ENCODE measurements at places on chromosomes 1 and 21.

- no peak for ATAC-seq
These were observed 3.4 kb upstream of the OR10K1 start for GRCh38 chr1:158458263-158458662.

DNA sequence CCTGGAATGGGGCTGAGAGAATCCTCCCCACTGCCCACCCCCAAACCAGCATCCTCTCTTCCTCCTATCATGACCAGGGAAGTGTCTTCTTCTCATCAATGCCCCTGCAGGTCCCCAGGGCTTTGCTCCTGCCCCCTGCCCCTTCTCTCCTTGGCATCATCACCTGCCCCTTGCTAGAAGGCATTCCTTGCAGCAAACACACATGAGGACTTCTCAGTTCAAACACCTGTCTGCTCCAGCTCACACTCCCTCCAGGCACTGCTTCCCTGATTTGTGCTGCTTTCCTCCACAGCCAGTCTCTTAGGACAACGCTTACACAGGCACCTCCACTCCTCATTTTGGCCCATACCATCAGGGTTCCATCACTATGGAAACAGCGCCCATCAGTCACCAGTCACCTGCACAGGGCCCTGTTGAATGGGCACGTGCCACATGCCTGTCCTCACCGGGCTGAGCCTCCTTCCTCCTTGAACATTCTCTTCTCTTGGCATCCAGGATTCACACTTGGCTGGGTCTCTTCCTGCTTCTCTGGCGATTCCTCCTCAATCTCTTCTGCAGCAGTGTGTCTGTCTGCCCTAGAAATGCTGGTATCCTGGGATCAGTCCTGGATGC, 81.9 kb upstream of the EDN2 start:
- ATAC-seq: no peak

- no peak for ATAC-seq
These were observed 23.8 kb upstream of the KCNA10 start for GRCh38 chr1:110542725-110543124.

DNA sequence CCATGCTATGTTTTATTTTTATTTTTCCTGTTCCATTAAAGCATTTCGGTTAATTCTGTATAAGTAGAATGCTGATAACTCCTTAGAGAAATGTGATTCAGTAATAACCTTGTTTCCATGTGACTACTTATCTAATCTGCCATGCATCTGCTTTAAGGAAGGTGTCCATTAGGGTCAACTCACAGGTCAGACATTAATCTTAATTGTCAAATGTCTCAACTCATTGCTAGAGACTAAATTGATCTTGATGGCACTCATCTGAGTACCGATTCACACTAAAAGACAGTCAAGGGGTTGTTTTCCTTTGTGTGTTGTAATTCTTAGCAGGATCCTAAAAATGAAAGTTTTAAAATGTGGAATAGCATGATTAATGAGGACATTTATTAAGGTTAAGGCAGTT, 41.8 kb downstream of the ITSN1 start:
- no peak for ATAC-seq

GRCh38 chr1:7861452-7861851, 8.6 kb upstream of the UTS2 start:
- ATAC-seq: no peak

DNA sequence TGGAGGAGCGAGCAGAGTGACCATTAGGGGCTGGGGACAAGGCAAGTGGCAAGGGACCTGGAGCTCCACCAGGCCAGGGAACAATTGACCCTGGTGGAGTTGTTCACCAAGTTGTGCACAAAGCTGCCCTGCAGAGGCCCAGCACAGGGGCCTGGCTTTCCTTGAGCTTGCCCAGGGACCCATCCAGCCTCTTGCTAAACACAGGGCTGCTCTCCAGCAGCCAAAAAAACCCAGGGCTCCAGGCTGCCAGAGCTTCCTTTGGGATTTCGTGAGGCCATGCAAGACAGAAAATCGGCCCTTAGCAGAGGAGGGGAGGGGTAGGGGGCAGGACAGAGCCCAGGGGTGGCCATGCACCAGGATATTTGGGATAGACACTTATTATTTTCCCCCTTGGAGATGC, 32.6 kb downstream of the LRP8 start:
- ATAC-seq: no peak

DNA sequence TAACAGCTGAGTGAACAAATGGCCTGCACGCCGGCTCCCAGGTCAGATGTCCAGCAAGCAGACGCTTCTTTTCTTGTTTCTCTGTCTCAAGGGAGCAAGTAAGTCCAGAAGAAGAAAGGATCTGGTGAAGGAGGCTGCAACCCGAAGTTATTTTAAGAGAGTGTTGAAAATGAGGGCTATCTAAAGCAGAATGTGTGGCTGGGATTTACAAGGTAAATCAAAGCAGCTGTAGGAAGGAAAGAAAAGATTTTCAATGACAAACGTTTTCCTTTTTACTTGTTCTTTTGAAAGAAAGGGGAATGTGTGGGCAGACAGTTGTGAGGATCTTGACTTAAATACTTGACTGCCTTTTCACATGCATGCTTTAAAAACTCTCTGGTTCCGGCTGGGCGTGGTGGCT, 311.5 kb downstream of the KIF26B start:
- no peak for ATAC-seq

GRCh38 chr21:29680273-29680672, 259.5 kb downstream of the GRIK1 start:
- ATAC-seq: no peak

GRCh38 chr1:44531785-44532566, 126.9 kb downstream of the RNF220 start:
- ATAC-seq: no peak

- ATAC-seq: no peak
These were observed 12.0 kb upstream of the RBP7 start for GRCh38 chr1:9985001-9985400.

GRCh38 chr1:228753287-228753686, 18.0 kb downstream of the RHOU start:
- no peak for ATAC-seq

GRCh38 chr1:51299185-51299885, 31.0 kb downstream of the TTC39A start:
- no peak for ATAC-seq

- ATAC-seq: no peak
These were observed 20.6 kb downstream of the RUNX3 start for GRCh38 chr1:24909388-24909898.

All from stimulated activated memory B cell treated with anti-CD40 and anti-IgM and Interleukin-4, amounts not matched to agents 10 μg/mL and 1 μg/mL and 100 μg/mL, for 72 hours (primary cell).